Activated CD4-positive, alpha-beta T cell treated with anti-CD3 and anti-CD28 coated beads, Interleukin-2, amount 10 ng/mL, durations not matched to agents 24 days and 14 days (primary cell): ENCODE measurements at places on chromosomes 2 and 18. TPM values are rescaled to one million over a fixed set of nuclear protein-coding genes. Genes with fewer than 3 reads are reported as not detected.

PROKR1 gene
- total RNA-seq = not detected in 2 replicates

VAMP5 gene
- total RNA-seq = 33.1 and 37.9 TPM in 2 replicates

LMAN1 gene
- total RNA-seq = 141 and 148 TPM in 2 replicates

ING5 gene
- total RNA-seq = 51.3 and 55.3 TPM in 2 replicates

MAL gene
- total RNA-seq = 166 and 167 TPM in 2 replicates

RGPD3 gene
- total RNA-seq = 0.21 TPM in 2 replicates

NAT8 gene
- total RNA-seq = not detected in 2 replicates

CLEC4F gene
- total RNA-seq = not detected in 2 replicates

NEUROD1 gene
- not detected in 2 replicates for total RNA-seq

CDKL4 gene
- total RNA-seq = not detected in 2 replicates

GAREM1 gene
- total RNA-seq = not detected in 2 replicates

GCKR gene
- total RNA-seq = not detected in 2 replicates
